Stimulated activated CD4-positive, alpha-beta T cell treated with anti-CD3 and anti-CD28 coated beads, Interleukin-1b, Interleukin-23, amount 100 ng/mL, for 1 hour (primary cell): ENCODE measurements at places on chromosomes 6 and 20.
A peak's percentile ranks its signal among the peaks of the same experiment; 100 is the strongest.

DNA sequence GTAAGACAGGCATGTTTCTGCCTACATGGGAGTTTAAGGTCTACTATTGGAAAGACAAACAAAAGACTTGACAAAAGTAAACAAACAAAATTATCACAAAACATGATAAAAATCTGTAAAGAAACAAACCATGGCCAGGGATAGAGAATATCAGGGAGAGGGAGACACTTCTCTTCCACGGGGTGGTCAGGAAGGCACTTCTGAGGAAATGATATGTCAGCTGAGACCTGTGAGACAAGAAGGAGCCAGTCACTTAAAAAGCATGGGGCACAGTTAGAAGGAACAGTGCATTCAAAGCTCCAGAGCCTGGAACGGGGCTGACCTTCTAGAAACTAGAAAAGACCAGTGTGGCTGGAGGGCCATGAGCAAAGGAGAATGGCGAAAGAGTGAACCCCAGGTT, 35.1 kb upstream of the SLC16A10 start:
- DNase-seq: no peak

DNA sequence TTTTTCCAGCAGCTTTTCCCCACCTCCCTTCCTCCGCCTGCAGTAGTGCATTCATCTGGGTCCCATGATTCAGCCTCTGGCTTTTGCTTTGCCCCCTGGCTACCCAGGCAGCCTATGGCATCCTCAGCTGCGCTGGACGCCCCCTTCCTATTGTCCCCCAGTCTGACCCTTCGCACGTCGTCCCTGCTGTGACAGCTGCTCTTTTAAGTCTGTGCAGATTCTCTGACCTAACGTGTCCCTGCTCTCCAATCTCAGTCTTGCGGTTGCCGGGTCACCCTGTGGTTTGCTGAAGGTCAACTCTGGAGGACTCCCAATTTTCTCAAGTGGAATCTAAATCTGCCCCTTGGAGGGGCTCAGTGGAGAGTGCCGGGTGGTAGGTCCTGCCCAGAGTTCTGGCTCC, 294.3 kb downstream of the CDC5L start:
- DNase-seq: no peak

DNA sequence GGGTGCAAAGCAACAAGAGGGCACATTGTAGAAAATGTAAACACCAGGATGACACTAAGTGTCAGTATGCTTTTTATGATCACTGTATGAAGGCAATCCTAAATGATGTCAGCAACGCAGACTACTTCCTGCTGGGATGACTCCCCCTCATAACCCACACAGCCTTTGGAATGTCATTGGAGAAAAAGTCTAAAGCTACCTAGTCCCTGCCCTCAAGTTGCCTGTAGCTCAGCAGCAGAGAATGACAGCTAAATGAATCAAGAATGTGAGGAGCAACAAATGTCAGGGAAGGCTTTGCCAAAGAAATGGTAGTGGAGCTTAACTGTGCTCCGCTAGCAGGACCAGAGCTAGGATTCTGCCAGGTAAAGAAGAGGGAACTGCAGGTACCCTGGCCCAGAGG, 555.6 kb downstream of the CD83 start:
- no peak for DNase-seq

GRCh38 chr6:66128656-66129055, 421.6 kb upstream of the EYS start:
- DNase-seq: no peak

DNA sequence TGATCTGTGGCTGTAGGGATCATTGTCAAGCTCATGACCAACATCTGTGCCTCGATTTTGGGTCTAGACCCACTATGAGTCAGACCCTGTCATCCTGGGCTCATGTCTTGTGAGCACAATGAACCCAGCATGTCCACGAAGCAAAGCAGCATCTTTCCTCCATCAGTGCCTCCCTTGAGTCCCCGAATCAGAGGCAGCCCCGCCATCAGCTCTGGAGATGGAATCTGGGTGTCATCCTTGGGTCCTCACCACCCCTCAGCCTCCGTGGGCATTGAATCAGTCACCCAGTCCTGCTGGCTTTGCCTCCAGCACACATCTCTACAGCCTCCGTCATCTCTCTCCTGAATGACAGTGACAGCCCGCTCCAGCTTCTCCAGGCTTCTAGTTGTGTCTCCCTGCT, 56.9 kb downstream of the CHMP4B start:
- DNase-seq: no peak

DNA sequence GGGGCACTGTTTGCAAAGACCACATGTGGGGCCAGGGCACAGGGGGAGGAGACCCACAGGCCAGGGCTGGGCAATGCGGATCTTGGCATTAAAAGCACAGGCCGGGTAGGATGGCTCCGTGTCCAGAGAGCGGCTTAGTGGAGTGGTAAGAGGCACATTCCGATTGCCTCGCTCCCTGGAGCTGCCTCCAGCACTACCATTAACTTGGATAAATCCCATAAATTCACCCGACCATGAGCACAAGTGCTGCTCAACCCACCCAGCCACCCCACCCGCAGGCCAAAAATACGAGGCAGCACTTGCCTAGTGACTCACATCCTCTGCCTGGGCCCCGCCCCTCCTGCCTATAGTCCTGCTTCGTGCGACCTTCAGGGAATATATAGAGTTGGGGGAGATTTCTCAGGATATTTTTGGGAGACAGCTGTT, 67.5 kb upstream of the QKI start:
- no peak for DNase-seq

DNA sequence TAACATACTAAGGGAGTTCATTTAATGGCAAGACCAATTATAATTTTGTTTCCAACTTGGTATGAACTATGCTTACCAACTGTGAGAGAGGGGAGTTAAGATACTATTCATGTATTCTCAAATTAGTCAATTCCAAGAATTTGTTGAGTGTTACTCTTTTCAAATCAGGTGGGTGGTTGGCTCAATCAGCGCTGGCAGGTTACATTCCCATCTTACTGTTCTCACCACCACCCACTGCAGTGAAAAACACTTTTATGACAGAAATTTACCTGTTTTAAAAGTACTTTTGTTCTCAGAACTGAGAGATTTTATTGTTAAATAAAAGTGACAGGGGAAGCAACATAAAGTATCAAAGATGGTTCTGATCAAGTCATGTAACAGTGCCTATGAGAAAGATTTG, 642.0 kb downstream of the PRKN start:
- DNase-seq: no peak

DNA sequence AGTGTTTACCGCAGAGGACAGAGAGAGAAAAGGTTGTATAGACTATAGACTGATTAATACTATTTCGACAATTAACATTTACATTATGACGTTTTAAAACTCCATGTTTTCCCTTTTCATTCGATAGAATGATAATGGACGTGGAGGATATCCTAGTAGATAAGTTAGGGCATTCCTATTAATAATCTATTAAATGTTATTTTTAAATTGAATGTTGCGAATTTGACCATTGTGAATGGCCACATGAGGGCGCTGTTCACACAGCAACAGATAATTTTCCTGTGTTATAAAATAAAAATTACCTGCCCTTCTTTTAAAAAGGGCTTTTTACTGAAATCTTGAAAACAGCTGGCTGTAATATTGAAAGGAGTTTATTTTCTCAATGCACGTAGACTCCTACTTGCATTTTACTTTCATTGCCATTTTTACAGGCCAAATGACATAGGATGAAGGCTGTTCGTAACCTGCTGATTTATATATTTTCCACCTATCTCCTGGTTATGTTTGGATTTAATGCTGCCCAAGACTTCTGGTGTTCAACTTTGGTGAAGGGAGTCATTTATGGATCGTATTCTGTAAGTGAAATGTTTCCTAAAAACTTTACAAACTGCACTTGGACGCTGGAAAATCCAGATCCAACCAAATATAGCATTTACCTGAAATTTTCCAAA, 3.3 kb downstream of the ADGRB3 start:
- no peak for DNase-seq

DNA sequence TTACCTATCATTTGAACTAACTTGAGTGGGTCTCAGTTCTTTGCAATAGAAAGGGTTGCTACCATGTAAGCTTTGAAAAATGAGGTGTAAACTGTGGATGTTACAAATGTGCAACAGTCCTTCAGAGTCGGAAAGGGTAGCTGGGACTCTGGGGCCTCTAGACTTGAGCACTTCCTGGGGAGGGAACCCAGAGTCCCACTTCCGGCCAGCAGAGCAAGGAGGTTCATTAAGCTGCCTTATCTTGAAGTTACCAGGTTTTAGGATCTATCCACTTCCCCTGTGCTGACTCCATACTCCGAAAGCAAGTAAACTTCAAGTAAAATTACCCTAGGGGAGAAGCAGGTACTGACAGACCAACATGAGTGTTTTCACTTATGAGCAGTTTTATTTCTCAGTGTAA, 9.4 kb downstream of the TRIM10 start:
- DNase-seq: no peak

- no peak for DNase-seq
Measured at GRCh38 chr6:159540883-159541282, 152.2 kb downstream of the SOD2 start.

- no peak for DNase-seq
Measured at GRCh38 chr20:56222201-56222600, 26.3 kb upstream of the MC3R start.

DNA sequence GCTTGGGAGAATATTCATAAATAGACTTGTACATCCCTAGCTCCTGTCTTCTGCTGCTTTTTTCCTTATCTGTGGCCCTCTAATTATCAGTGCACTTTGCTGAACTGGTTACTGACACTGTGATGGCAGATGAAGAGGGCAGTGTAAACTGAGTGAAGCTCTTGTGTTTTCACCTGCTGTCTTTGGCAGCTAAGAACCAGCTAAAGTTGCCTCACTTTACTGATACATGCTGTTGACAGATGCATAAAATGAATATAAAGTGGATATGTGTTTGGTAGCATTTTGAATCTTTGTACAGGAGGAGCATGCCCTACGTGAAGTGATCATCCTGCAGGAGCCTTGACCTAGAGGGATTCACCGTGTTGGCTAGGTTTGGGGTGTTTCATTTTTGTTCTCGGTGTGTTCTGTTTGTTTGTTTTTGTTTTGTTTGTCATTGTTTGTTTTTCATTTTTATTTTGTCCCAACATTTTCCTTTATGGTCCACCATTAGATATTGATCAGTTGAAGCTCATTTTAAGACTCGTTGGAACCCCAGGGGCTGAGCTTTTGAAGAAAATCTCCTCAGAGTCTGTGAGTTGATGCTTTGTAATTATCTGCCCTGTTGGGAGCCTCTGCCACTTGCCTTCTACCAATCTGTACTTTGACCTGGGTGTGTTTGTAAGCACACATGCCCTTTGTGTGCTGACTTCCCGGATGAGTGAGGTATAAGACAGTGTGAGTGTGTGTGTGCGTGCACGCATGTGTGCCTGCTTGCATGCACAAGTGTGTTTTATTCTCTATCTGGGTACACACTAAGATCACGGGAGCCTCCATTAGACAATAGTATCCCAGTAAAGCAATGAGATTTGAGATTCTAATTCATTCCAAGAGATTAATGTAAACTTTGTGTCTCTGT, 34.6 kb upstream of the MAPK13 start:
- no peak for DNase-seq

DNA sequence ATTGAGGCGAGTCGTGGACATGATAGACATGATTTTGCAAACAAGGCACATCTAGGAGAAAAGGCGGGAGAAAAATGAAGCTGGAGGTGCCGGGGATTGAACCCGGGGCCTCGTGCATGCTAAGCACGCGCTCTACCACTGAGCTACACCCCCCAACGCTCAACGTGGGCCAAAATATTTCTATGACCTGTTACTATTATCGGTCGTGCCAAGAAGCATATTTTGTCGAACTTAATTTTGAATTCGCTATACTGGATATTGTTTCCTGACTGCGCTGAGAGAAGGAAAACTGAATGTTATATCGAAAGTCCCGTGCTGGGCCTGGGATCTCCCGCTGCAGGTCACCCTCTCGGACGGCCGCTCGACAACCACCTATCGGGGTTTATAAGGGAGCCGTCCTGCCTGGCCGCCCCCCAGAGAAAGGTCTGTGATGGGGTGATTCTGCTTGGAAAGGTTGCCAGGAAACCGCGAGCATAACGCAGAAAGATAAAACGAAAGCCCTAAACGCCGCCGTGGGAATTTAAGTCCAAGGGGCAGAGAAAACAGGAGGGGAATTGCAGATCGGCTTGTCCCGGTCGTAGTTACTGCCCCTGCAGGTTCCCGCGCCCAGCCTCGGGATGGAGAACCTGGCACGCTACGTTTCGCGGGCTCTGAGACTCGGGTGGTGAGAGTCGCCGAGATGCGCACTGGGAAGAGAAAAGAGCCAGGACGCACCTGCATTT, 60.0 kb downstream of the TRIM27 start:
- DNase-seq: peak; percentile 78

DNA sequence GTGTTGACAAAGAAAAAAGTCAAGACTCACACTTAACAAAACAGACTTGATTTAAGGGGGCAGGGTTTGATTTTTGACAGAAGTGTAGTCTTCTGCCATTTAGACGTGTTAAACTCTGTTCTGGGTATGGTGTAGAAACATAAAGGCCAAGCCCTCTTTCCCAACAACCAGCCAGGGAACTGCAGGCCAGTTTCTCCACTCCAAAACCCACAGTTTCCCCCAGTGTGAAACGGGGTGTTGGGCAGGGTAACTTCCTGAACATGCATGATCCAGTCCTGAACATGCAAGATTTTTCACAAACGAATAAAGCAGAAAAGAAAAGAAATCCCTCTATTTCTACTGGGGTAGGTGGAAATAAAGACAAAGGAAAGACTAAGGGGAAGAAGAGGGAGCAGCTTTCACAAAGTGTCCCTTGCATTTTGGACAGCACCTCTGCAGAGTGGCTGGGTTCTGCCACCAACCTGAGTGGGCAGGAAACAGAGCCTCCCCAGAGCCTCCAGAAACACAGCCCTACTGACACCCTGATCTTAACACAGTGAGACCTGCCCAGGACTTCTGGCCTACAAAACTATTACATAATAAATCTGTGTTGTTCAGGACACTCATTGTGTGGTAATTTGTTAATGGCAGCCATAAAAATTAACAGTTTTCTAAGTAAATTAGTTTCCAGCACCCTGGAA, 7.5 kb downstream of the APMAP start:
- no peak for DNase-seq
